ENCODE measurements at places on chromosomes 12 and 14. TPM values are rescaled to one million over a fixed set of nuclear protein-coding genes. Genes with fewer than 3 reads are reported as not detected.

Gene RNU4-1
- 3,380 TPM for total RNA-seq

Gene CD4
- 232 TPM for total RNA-seq

Gene NEUROD4
- total RNA-seq = not detected

Gene GPR68
- 36.1 TPM for total RNA-seq

Gene SERPINA10
- not detected for total RNA-seq

Data from T-helper 2 cell treated with Interferon-gamma antibody and Interleukin-4, amounts not matched to agents 100 ng/mL and 5 ng/mL, for 36 hours (primary cell).